ENCODE measurements at places on chromosomes 4 and X.

DNA sequence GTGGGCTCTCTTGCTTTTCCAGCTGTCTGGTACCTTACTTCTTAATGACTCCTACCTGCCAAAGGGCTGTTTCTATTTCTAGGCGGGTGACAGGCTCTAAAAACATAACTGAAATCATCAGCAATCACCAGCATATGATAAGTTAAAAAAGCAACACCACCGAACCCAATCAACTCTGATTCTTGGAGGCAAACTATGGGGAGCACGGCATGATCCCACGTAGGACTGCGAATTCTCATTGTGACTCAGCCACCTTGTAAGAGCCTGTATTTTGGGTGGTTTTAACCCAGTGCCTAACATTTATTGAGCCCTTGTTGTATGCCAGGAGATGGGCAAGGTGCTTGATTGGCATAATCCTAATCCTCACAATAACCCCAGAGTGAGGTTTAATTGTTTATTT, 156.8 kb downstream of the PACRGL start:
- DNase-seq = no peak

DNA sequence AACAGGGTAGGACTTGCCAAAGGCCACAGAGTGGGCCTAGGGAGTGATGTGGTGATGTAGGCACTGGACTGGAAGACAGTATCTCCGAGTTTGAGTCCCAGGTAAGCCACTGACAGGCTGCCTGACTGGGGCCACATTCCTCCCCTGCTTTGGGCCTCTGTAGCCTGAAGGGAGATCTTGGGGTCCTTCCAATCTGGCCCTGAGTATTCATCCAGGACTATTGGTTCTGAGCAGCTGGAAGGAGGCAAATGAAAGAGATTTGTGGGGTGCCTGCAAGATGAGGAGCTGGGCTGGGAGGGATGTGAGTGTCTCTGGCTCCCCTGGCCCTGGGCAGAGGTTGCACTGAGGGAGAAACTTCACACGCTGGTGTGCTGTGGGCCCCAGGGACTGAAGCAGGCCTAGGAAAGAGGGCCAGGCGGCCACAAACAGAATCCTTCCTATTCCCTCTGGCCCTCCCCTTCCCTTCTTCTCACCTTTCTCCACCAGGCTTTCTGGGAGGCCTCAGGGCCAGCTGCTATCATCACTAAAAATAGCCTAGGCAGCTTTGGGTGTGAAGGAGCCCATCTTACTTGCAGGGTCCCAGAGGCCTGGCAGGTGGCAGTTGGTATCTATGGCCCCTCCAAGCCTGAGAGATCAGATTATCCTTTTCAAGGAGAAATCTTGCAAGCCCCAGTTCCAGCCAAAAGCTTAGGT, 70.1 kb downstream of the PJA1 start:
- no peak for DNase-seq

- DNase-seq = no peak
Observed at GRCh38 chr4:10129196-10130177, 12.9 kb upstream of the WDR1 start.

DNA sequence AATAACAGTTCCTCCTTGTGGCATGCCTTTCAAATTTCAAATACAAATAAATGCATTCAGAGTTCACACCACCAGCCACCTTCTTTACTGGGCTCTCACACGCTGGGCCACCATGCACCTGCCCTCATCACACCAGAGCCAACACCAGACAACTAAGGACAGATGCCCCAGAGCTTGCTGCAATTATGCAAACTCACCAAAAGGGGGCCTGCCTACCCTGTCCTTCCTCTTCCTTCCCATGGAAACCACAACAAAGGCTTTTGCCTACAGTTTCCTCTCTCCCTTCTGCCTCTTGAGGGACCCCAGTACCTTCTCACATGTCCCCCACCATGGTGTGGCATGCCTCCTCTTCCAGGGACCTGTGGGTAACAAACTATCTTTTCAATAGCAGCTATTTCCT, 1333.9 kb upstream of the TENM3 start:
- DNase-seq = no peak

DNA sequence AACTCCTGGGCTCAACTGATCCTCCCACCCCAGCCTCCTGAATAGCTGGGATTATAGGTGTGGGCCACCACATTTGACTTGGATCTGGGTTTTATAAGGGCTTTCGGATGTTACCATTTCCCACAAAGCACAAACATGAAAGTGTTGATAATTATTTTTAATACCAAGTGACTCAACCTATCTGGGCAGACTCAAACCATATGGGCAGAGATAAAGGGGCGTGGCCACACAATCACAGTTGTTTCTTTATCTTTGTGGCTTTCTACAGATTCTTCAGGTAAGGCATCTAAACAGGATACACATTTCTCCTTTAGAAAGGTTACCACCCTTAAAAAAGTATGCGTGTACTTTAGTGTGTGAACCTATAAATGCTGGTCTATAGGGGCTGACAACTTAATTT, 122.5 kb downstream of the ZNF827 start:
- no peak for DNase-seq
